Airway epithelial cell (primary cell): ENCODE measurements at places on chromosomes 13 and 19. TPM values are rescaled to one million over a fixed set of nuclear protein-coding genes. Genes with fewer than 3 reads are reported as not detected.

Gene TMEM205
- total RNA-seq: 161 and 202 TPM in 2 replicates

Gene TMEM190
- not detected in 2 replicates for total RNA-seq

Gene N4BP2L1
- 0.56 and 5.3 TPM in 2 replicates for total RNA-seq

Gene GGACT
- total RNA-seq: 3.8 and 4.3 TPM in 2 replicates

Gene MEGF8
- total RNA-seq: 17.3 and 17.5 TPM in 2 replicates

Gene CLDN10
- 0.78 and 1.7 TPM in 2 replicates for total RNA-seq

Gene CACNA1A
- total RNA-seq: 0.14 TPM in 1 of 2 replicates, not detected in the other

Gene SLC17A7
- total RNA-seq: 0.14 TPM in 1 of 2 replicates, not detected in the other

Gene ZNF317
- 12.6 and 18.8 TPM in 2 replicates for total RNA-seq

Gene LILRA1
- not detected in 2 replicates for total RNA-seq

Gene ZNF681
- 0.37 and 1.1 TPM in 2 replicates for total RNA-seq

Gene NOTCH3
- 106 and 116 TPM in 2 replicates for total RNA-seq

Gene ACOD1
- total RNA-seq: 0.14 TPM in 1 of 2 replicates, not detected in the other

Gene SPRY2
- 9.4 and 12.2 TPM in 2 replicates for total RNA-seq

Gene CYP2F1
- 0.07 TPM in 1 of 2 replicates, not detected in the other for total RNA-seq

Gene SHD
- total RNA-seq: not detected in 2 replicates

Gene PSG6
- total RNA-seq: not detected in 2 replicates

Gene C3
- total RNA-seq: 5.4 and 11.2 TPM in 2 replicates

Gene CRX
- total RNA-seq: not detected in 2 replicates

Gene CYP4F11
- total RNA-seq: not detected in 2 replicates

Gene GDF15
- 19.5 and 29.4 TPM in 2 replicates for total RNA-seq

Gene MBD3L3
- not detected in 2 replicates for total RNA-seq

Gene C1QTNF9B
- total RNA-seq: not detected in 2 replicates

Gene CCDC169
- 0.46 and 1.2 TPM in 2 replicates for total RNA-seq

Gene PCDH17
- total RNA-seq: not detected in 2 replicates

Gene GTF2F2
- total RNA-seq: 30.2 and 32.4 TPM in 2 replicates

Gene ZNF724
- total RNA-seq: 5.0 and 6.3 TPM in 2 replicates

Gene KLK1
- 1.3 TPM in 1 of 2 replicates, not detected in the other for total RNA-seq

Gene COL4A1
- total RNA-seq: 80.3 and 108 TPM in 2 replicates

Gene GPC6
- 4.1 TPM in 2 replicates for total RNA-seq

Gene MAP4K1
- total RNA-seq: 0.09 TPM in 1 of 2 replicates, not detected in the other
